ENCODE measurements at places on chromosomes 5 and 9. TPM values are rescaled to one million over a fixed set of nuclear protein-coding genes. Genes with fewer than 3 reads are reported as not detected.

KCNN2 gene
- polyA plus RNA-seq = 4.8 TPM

FIBCD1 gene
- 0.33 TPM for polyA plus RNA-seq

F12 gene
- polyA plus RNA-seq = 4.6 TPM

PCDHB13 gene
- polyA plus RNA-seq = 5.6 TPM

CCDC69 gene
- polyA plus RNA-seq = 5.2 TPM

PCDHGA1 gene
- polyA plus RNA-seq = 0.78 TPM

DNA sequence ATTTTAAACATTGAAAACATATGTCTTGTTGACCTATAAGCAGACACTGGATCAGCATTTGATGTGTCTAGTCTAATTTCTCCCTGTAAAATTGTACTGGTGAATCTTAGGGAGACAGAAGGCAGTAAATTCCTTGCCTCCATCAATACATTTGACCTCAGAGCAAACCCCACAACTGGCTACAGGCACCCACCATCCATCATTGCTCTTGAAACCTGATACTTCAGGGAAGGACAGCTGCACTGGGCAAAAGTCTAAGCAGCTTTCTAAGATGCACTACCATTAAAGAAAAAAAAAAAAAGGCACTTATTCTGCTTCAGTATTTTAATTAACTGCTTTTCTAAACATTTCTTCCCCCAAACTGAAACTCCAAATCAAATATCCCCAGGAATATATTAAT is 1051.3 kb upstream of the DMAC1 start:
- no peak for DNase-seq

DNA sequence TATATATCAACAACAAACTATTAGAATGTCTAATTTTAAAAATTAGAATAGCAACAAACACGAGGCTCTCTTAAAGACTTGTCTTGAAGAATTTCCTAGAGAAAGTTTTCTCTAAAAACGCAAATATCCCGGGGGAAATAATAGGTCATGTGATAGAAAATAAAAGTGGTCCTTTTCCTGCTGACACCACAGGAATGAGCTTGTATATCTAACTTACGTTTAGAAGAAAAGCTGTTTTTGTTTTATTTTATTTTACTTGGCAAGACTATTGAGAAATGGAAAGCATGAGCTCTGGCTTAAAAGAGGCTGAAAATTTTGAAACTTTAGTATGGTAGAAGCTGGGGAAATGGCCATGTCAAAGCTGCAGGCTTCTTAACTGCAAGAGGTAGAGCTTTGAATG is 465.0 kb downstream of the AGTPBP1 start:
- DNase-seq = no peak

DNA sequence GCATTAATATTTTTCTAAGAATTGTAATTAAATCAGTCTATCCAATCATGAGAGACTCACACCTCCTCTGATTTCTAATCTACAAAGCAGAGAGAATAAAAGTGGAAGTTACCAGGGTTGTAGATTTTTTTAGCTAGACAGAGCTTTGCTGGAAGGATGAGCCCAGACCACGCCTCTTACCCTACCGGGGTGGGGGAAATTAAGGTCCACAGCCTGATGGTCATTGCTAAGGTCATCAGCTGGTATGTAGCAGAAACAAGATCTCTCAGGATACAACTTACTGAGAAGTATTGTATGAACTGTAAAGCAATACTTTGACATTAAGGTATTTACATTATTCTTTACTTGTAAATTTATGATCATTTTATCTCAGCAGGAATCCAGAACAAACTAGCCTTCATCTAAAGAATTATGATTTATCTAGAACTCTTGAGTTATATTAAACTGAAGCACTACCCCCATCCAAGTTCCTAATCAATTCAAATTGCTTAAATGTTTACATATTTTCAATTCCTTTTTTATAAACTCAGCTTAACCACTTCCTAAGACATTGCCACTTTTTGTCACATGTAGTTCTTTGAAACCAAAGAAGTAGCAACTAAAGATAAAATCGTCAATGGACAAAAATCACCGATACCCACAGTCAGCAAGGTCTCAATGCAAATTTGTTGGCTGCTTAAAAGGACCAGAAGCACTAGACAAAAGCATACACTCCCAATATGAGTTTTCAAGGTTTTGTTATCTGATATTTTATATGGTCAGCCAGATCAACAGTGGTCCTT is 225.8 kb upstream of the DAPK1 start:
- no peak for DNase-seq

- DNase-seq = no peak
These were observed 477.6 kb downstream of the TLE1 start for GRCh38 chr9:81211741-81212140.

DNA sequence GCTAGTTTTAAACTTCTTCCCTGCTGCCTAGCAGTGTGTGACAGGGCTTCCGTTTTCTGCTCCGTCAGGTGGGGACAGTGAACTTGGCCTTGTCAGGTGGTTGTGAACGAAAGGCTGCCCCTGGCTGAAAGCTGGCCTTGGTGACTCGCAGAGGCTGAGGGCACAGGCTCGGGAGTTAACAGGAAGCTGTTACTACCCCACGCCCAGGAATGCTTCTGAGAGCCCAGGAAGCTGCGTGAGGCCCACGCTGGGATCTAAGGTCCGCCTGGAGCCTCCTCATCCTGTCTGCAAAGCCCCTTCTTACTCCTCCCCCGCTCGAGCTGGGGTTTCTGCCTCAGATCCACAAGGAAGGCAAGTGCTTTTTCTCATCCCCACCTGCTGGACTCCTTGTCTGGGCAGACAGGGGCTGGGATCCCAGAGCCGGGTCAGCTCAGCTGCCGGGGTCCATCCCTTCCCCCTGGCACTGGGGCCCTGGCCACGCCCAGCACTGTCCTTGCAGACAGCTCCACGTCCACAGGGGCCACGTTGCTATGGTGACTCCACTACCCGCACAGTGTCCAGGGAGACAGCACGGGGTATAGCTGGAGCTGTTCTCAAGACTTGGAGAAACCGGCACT is 124.7 kb upstream of the TBC1D2 start:
- no peak for DNase-seq

- no peak for DNase-seq
These were observed 1.1 kb upstream of the DNAJC21 start for GRCh38 chr5:34928267-34928666.

DNA sequence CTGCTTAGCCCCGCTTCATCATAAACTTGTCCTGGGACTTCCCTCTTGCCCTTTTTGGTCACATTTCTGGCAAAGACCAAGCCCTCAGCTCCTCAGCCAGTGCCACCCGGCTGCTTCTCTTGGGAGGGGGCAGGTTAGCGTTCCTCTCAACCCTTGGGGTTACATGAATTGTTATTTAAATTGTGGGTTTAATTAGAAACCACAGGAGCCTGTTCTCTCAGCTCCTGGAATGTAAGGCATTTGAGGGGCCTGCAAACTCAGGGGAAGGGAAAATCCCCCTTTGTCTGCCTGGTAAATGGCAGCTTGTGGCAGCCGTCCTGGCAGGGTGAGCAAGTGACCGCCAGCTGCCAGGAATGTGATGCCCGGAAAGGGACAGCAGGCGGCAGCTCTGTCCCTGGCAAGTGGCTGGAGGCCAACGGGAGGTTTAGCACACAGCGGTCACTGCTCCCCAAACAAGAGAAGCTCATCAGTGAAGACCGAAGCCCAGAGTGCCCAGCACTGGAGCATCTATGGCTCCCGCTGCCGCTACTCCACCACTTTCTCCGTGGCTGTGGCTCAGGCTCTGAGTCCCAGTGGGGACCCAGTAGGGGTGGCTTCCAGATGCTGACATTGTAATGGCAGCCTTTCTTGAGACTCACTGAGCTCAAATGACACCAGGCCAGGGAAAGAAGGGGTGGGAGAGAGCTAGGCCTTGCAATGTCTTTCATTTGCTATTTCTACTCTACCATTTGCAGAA is 51.7 kb downstream of the SHB start:
- DNase-seq = no peak

GRCh38 chr9:81848472-81848871 is 79.8 kb upstream of the SPATA31D4 start:
- DNase-seq = no peak

Measured in right renal cortex interstitium (tissue), 3 donors.